CD4-positive, alpha-beta T cell treated with Interferon gamma for 1 hour (primary cell): ENCODE measurements at places on chromosomes 11 and 22.

- DNase-seq, result no peak
Measured at GRCh38 chr11:113546757-113547507, 71.7 kb upstream of the DRD2 start.

- DNase-seq, result no peak
Measured at GRCh38 chr11:67562963-67563704, 20.5 kb upstream of the GSTP1 start.

- DNase-seq, result no peak
Measured at GRCh38 chr22:38793317-38793716, 626 bp downstream of the DNAL4 start.

DNA sequence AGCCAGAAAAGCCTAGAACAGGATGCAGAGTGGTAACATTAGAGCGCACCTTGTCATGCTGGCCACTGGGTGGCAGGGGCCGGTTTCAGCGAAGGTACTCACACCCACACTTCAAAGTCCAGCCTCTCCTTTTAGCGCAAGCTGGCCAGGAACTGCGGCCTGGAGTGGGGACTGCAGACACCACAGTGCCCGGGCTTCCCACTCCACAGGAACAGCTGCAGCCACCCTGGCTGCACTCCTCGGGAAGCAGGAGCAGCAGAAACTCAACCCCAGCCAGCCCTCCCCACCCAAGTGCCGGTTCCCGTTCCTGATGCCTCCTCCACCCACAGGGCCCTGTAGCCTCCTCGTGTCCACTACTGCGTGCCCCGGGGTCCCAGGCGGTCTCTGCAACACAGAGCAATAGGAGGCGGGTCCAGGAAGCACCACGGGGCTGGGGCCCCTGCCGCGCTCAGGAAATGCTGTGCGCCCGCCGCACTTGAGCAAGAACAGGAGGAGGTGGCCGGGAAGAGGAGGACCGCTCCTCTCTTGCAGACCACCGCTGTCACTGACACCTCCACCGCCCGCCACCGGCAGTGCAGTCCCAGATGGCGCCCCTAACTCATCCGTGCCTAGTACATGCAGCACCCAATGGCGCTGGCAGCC, 2.2 kb downstream of the RFPL2 start:
- DNase-seq, result peak; percentile 36
